ENCODE measurements at places on chromosomes 5 and 9.

DNA sequence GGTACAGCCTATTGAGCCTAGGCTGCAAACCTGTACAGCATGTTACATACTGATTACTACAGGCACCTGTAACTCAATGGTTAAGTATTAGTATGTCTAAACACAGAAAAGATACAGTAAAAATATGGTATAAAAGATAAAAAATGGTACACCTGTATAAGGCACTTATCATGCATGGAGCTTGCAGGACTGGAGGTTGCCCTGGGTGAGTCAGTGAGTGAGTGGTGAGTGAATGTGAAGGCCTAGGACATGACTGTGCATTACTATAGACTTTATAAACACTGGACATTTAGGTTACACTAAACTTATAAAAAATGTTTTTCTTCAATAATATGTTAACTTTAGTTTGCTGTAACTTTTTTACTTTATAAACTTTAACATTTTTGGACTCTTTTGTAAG lies 171.3 kb downstream of the SLC28A3 start:
- no peak for DNase-seq

- no peak for DNase-seq
These were observed 54.0 kb downstream of the PLPP1 start for GRCh38 chr5:55480781-55481180.

DNA sequence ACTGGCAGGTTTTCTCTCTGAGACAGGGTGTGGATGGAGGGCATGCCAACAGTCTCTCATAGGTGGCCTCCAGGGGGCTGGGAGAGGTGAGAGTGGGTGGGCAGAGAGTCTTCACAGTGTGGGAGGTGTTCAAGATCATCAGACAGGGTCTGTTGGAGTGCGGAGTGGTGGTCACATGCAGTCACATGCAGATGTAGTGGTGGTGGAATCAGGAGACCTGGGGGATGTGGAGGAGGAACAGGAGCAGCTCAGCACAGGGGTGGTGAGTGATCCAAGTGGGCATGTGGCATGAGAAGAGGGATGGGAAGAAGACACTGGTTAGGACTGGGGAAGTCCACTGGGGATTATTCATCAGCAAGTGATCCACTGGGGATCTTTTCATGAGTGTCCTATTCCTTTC lies 5.8 kb downstream of the GM2A start:
- no peak for DNase-seq

DNA sequence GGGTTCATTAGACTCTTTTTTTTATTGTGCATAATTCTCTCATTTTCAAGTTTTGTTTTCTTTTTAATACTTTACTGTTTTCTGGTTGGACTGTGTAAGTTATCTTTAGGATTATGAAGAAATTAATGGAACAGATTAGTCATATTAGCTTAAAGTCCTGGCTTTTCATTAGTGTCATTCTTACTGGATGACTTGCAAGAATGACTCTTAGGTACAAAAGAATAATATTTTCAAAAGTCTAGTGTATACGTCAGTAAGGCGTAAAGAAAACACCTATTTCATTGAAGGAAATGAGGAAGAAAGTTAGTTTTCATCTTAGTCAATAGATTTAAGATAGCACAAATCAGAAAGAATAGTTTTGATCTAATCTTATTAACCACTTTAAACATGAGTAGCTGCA lies 20.4 kb downstream of the UHRF2 start:
- DNase-seq = peak; percentile 43
